ENCODE measurements at places on chromosomes 13 and 19.
A peak's percentile ranks its signal among the peaks of the same experiment; 100 is the strongest.

GRCh38 chr19:9916719-9917118 is 19.6 kb downstream of the OLFM2 start:
- DNase-seq, result no peak

DNA sequence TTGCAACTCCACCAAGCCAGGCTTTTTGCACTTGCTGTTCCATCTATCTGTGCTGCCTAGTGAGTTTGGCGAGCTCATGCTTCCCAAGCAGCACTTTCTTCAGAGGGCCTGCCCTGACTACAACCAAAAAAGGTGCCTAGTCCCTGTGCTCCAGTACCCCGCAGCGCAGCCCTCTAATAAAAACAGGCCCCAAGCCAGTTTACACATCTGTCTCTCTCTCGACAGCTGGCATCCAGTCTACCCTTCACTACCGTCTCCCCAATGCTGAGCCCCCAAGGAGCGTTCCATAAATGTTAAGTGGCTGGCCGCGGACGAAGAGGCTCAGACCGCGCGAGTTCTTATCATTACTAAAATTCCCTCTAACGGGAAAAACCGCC is 512 bp downstream of the MED4 start:
- DNase-seq, result no peak

GRCh38 chr19:16778796-16779411 is 50.3 kb upstream of the SIN3B start:
- DNase-seq, result peak; percentile 7

GRCh38 chr19:46115396-46116106 is 8.9 kb downstream of the IGFL3 start:
- no peak for DNase-seq

DNA sequence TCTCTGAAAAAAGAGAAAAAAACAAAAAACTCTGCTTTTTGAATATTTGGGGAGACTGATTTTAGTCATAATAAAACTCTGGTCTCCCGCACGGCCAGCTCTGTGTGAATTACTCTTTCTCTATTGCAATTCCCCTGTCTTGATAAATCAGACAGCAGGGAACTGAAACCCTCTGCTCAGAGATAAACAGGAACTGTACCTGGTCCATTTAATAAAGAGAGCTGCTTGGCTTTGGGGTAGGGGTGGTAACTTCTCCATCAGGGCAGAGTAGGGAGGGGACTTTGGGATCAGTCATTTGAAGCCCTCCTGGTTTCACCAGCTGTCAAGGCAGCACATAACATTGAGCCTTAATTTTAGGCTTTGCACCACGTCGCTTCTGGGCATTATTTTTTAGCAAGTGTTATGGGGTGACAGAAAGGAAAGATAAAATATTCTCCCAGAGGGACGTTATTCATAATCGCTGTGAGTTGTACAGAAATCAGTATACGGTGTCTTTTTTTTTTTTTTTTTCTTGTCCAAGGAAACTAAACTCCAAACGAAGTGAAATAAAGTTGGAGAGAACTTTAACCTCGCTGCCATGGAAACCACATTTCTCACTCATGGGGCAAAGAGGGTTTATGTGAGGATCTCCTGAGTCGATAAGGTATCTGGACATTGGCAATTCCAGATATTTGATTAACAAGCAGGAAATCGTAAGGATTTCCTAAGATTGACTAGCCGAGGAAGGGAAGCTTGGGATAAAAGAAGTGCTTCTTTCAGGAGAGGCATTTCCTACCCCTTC is 99.0 kb upstream of the MRI1 start:
- DNase-seq, result no peak

DNA sequence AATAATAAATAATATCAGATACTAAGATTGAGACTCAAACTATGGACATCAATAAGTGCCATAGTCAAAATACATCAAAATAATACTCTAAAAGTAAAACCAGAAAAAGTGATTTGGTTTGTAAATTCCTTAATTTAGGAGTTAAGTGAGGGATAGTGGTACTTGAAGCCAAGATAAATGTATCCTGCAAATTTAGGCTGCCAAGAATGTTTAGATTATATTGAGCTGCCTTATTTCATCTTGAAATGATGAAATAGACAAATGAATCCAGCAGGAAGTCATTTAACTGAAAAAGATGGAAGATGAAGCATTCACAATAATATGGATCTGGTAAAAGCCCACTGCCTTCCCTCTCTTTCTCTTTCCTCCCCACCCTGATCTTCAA is 112.3 kb downstream of the LRCH1 start:
- no peak for DNase-seq

- DNase-seq, result no peak
These were observed 56.2 kb downstream of the RGCC start for GRCh38 chr13:41513600-41513999.

Data from CD4-positive, alpha-beta T cell (primary cell).